ENCODE measurements at places on chromosomes 11 and 22. TPM values are rescaled to one million over a fixed set of nuclear protein-coding genes. Genes with fewer than 3 reads are reported as not detected.

KCNQ1OT1 gene
- 0.13 TPM for polyA plus RNA-seq

SRRD gene
- polyA plus RNA-seq = 21.4 TPM

CSRP3 gene
- not detected for polyA plus RNA-seq

GGTLC3 gene
- not detected for polyA plus RNA-seq

MPPED1 gene
- polyA plus RNA-seq = not detected

ZP1 gene
- not detected for polyA plus RNA-seq

PTPN5 gene
- polyA plus RNA-seq = not detected

MPZL2 gene
- polyA plus RNA-seq = 21.0 TPM

NAALADL1 gene
- 13.9 TPM for polyA plus RNA-seq

GAS2 gene
- polyA plus RNA-seq = 0.54 TPM

CABP7 gene
- polyA plus RNA-seq = not detected

DDT gene
- 265 TPM for polyA plus RNA-seq

SH3BP1 gene
- polyA plus RNA-seq = 2.3 TPM

LRP5 gene
- 35.1 TPM for polyA plus RNA-seq

MTA2 gene
- polyA plus RNA-seq = 30.2 TPM

SPON1 gene
- polyA plus RNA-seq = not detected

SYVN1 gene
- 45.1 TPM for polyA plus RNA-seq

OR56A1 gene
- not detected for polyA plus RNA-seq

RIMBP3C gene
- 0.02 TPM for polyA plus RNA-seq

TBX10 gene
- not detected for polyA plus RNA-seq

RCOR2 gene
- polyA plus RNA-seq = 0.43 TPM

MMP13 gene
- polyA plus RNA-seq = not detected

OR51V1 gene
- not detected for polyA plus RNA-seq

OR8G5 gene
- polyA plus RNA-seq = not detected

LDHAL6A gene
- polyA plus RNA-seq = not detected

KIRREL3 gene
- polyA plus RNA-seq = not detected

NRIP3 gene
- polyA plus RNA-seq = 3.7 TPM

MMP8 gene
- polyA plus RNA-seq = not detected

LINC01488 gene
- not detected for polyA plus RNA-seq

TRIM3 gene
- polyA plus RNA-seq = 22.2 TPM

OR8A1 gene
- not detected for polyA plus RNA-seq

OVCH2 gene
- not detected for polyA plus RNA-seq

KCNQ1 gene
- polyA plus RNA-seq = 0.07 TPM

SSTR3 gene
- polyA plus RNA-seq = not detected

SYCE3 gene
- not detected for polyA plus RNA-seq

CECR2 gene
- 0.01 TPM for polyA plus RNA-seq

ALDH3B2 gene
- polyA plus RNA-seq = not detected

TMPRSS13 gene
- 0.22 TPM for polyA plus RNA-seq

CACNA1I gene
- polyA plus RNA-seq = not detected

OOSP1 gene
- 0.11 TPM for polyA plus RNA-seq

ISX gene
- polyA plus RNA-seq = not detected

CCND1 gene
- 98.7 TPM for polyA plus RNA-seq

ENTHD1 gene
- not detected for polyA plus RNA-seq

HYLS1 gene
- polyA plus RNA-seq = 3.7 TPM

ROBO4 gene
- polyA plus RNA-seq = 260 TPM

PARVG gene
- 0.02 TPM for polyA plus RNA-seq

Data from endothelial cell of umbilical vein (primary cell).